Cardiac septum (tissue), 1 donor: ENCODE measurements at places on chromosomes 5 and 9.

- no peak for DNase-seq
Observed at GRCh38 chr9:6109571-6109970, 94.1 kb upstream of the RANBP6 start.

DNA sequence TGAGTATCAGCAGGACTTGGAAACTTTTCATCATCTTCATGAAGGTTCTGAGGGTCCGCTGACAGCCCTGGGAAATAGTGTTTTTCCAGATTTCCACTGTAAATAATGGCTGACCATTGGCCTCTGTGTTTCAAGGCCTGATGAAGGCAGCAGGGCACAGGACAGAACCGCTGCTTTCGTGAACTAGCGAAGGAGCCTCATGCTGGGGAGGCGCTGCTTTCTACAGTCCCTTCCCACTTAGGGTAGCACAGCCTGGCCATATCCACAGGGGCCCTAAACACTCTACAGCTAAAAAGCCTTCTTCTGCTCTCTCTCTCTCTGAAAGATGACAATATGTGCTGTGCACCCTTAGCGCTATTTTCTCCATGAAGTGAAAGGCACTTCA lies 118.2 kb downstream of the MED27 start:
- no peak for DNase-seq

DNA sequence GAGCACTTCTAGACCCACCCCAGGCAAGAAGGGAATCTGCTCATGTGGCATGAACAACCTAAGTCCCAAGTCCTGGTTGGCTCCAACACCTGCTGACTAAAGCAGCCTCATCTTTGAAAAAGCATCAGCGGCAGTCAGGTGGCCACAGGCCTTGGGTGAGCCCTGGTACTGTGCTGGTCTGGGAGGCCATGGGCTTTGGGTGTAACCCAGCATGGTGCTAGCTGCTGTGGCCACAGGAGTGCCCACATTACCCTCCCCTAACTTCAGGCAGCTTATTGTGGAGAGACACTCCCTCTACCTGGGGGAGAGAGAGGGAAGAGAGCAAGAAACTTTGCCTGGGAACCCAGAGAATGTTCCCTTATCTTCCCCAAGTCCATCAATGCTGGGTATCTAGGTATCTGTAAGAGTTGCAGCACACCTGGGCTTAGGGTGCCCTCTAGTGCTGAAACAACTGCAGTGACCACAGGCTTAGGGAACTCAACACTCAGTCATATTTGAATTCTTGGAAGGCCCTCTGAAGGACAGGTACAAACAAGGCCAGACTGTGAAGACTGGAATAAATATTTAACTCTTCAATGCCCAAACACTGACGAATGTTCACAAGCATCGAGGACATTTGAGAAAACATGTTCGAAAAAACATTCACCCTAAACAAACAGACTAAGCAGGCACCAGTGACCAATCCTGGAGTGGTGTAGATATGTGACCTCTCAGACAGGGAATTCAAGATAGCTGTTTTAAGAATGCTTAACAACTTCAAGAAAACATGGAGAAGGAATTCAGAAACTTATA lies 69.9 kb upstream of the OR2K2 start:
- no peak for DNase-seq

DNA sequence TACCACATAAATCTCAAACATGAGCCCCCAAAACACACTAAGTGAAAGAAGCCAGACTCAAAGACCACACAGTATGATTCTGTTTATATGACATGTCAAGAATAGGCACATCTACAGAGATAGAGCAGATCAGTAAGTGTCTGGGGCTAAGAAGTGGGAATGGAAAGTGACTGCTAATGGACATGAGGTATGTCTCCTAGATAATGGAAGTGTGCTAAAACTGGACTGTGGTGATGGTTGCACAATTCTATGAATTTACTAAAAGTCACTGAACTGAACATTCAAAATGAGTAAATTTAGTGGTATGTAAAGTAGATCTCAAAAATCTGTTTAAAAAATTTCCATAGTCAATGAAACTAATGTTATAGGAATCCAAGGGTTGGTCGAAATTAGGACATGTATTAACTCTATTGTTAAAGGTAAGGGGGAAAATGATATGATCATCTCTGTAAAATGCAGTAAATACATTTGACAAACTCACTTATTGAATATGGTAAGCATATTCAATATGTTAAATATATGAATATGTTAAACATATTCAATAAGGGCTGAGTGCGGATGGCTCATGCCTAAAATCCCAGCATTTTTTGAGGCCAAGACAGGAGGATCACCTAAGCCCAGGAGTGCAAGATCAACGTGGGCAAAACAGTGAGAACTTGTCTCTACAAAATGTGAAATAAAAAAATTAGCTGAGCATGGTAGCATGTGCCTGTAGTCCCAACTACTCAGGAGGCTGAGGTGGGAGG lies 51.7 kb downstream of the NUP155 start:
- no peak for DNase-seq

- peak; percentile 89 for DNase-seq
Observed at GRCh38 chr5:139637438-139638089, 10.6 kb upstream of the CXXC5 start.

- DNase-seq, result no peak
Observed at GRCh38 chr9:6758248-6758497, 400 bp downstream of the KDM4C start.

DNA sequence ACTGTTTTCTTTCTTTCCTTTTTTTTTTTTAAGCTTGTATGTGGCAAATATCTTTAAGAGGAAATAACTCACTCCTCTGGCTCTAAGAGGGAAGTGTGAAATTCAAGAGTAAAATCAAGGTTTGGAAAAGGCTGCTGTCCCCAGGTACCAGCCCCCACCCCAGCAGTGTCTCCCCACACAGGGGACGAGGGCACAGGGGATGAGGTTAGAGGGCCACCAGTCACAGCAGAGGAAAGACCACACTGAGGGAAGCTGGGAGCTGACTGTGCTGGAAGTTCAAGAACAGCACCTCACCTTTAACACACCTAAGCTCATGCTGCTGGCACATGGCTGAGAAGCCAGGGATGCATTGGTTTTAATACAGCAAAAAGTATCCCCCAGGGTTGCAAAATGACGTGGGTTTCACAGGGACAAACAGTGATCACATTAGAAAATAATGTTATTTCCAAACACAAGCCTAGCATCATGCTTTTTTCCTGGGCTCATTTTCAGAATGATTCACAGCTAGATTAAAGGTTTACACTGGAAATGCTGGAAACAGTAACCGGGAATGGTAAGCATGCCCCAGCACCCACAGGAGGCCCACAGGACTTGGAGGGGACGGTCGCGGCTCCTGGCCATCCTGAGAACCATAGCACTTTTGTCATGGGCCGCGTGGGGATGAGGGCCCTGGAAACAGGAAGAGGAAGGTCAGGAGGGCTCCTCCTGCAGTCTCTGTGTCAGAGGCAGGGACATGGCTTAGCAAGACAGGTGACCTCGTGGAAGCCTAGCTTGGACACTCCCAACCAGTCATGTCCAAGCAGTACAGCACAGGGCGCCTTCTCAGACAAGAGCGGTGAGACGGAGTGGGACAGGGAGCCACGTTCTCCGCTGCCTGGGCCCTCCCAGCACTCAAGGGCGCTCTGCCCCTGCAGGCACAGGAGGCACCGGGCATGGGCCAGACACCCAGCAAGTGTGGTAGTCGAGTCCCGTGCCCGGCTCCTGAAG lies 6.9 kb downstream of the LPCAT1 start:
- peak; percentile 51 for DNase-seq

GRCh38 chr9:38681747-38682227 lies 38.1 kb downstream of the FAM240B start:
- no peak for DNase-seq

DNA sequence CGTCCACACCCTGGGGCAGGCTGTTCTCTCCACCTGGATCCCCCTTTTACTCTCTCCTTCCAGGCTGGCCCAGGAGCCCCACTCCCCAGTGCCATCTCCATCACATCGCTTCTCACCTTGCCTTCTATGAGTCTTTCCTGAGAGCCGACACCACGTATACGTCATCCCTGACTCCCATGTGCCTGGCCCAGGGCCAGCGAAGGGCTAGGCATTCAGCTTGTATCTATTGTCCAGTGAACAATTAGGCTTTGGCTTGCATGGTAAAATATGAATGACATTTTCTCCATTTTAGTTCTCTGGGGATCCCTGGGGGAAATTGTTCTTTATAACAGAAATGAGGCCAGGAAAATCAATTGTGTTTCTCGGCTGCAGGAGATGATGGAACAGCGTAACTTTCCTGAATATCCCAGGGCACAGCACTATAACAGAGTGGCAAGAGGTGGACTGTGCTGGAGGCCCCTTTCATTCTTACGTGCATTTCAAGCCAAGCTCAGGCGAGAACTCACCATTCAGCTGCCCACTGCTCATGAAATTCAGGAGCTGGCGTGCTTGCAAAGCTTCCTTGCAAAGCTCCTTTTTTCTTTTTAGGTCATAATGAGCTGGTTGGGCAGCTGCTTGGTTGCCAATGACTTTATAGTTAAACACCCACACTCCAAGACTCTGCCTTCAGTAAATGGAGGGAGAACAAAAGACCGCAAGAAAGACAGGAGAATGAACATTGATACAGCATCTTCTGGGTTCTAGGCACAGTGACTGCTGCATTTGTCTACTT lies 37.7 kb downstream of the NSG2 start:
- no peak for DNase-seq

GRCh38 chr9:19938990-19939733 lies 150.3 kb upstream of the SLC24A2 start:
- DNase-seq, result no peak

GRCh38 chr5:178449163-178450070 lies 140.8 kb downstream of the COL23A1 start:
- DNase-seq, result no peak

DNA sequence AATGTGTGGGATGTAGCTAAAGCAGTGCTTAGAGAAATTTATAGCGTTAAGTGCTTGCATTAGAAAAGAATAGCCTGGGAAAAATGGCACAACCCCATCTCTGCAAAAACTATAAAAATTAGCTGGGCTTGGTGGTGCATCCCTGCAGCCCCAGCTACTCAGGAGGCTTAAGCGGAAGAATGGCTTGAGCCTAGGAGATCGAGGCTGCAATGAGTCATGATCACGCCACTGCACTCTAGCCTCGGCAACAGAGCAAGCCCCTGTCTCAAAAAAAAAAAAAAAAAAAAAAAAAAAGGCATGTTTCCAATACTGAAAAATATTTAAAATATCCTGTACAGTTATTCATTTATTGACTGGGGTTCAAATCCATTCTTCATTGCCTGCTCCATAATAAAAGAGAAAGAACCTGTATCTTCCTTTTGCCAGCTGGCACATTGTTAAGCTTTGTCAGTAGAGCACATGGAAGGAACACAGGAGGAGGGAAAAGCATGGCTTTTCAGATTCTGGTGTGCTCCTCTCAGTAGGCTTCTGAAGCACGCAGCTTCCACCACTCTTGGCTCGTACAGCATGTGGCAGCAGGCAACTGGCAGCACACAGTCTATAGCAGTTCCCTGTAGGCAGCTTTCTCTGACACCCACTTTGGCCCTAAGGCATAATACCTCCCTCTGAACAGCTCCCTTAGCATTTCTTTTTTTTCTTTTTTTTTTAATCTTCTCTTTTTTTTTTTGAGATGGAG lies 73.5 kb downstream of the TRIM36 start:
- no peak for DNase-seq

DNA sequence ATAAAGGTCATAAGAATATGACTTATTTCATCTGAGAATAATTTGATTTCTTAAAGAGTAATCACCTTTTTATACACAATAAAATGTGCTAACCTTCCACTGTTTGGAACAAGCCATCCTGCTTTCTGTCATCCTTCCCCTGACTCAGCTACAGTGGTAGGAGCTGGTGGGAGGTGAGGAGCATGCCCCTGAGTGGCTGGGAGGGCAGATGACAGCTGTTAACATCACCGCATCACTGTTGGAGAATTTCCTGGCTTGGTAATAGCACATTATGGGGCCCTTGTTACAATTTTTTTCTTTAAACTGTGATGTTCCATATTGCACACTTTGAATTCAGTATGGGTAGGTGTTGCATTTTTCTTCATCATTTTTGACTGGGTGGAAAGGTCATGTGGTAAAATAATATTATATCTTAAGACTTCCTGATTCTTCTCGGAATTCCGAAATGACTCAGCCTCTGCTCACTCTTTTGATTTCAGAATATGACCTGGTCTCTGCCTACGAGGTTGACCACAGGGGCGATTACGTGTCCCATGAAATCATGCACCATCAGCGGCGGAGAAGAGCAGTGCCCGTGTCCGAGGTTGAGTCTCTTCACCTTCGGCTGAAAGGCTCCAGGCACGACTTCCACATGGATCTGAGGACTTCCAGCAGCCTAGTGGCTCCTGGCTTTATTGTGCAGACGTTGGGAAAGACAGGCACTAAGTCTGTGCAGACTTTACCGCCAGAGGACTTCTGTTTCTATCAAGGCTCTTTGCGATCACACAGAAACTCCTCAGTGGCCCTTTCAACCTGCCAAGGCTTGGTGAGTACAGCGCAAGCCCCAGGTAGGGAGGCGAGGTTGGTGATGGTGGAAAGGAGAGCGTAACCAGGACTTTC lies 5.8 kb downstream of the ADAMTS16 start:
- no peak for DNase-seq

DNA sequence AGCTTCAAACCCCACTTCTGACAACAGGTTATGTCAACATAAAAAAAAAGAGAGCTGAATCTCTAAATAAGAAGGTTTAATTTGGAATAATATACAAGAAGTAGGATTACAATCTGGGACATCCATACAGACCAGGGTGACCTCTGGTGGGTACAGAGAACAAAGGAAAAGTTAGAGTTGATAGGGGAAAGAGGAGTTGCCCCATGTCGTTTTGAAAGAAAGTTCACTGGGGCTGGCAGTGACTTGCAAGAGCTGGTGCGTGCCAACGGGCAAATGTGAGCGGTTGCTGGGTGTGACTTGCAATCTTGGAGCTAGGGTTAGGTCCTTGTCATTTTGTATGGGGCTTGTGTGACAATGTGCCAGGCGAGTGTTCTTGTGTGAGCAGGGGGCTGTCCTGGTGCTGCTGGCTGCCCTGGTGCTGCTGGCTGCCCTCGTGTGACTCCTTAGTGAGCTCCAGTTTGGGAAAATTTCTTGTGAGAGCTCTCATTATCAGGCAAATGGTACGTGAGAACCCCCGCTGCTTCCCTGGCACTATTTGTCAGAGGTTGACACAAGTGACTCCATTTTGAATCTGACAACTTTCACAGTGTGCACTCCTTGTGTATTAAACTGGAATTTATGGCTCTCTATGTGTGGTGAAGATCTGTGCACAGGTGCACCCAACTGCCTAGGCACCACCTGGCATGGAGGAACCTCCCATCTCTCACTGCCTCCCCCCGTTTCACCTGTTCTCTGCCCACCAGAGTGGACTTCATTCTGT lies 69.8 kb downstream of the UBE2QL1 start:
- no peak for DNase-seq

- DNase-seq, result no peak
Observed at GRCh38 chr5:6602441-6602840, 30.4 kb downstream of the NSUN2 start.

DNA sequence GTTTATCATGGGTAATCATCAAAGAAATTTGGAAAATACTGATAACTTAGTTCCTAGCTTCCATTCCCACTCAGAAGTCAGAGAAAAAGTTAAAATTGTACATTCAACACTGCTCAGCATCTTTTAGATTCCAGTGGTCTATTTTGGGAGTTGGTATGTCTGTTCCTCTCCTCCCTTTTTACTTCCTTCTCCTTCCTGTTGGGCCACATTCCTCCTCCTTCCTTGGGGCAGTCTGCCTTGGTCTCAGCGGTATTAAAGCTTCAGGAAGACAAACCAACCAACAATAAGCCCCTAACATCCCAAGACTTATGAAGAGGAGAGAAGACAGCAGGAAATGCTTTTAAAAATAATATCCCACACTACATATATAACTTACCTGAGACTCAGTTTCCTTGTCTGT lies 49.9 kb upstream of the SSBP2 start:
- no peak for DNase-seq
